Stimulated activated naive CD8-positive, alpha-beta T cell treated with anti-CD3 and anti-CD28 coated beads, Interleukin-15, amount 100 ng/mL, for 72 hours (primary cell): ENCODE measurements at places on chromosomes 3 and 15.

DNA sequence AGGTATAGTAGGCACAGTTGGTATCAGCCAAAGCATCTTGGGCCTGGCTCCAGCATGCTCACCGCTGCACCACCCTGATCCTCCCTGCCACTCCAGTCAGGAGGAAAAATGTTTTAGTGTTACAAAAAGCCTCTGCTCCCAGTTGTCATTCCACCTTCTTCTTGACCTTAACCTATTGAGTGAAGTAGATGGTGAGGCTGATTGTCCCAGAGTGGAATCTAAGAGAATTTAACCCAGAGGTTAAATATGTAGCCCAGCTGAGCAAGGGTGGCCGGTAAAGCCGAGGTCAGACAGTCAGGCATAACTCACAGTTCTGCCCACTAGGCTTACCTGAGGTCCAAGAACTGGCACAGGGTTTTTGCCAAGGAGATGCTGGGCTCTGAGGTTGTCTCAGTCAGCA lies 30.7 kb upstream of the TNIK start:
- no peak for DNase-seq

DNA sequence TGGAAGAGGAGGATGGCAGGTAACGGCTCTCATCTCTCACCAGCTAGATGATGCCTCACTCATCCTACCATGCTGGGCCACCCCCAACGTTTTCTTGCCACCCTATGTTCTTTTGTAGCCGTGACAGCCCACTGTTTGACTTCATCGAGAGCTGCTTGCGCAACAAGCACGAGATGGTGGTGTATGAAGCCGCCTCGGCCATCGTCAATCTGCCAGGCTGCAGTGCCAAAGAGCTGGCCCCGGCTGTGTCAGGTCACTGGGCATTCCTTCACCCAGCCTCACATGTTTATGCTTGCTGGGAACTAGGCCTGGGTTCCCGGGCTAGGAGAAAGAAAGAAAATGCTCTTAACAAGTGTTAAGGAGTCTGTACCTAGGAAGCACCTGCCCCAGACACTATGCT lies 8.2 kb downstream of the COPG1 start:
- no peak for DNase-seq

- DNase-seq = no peak
Observed at GRCh38 chr15:48413304-48413703, 82.1 kb downstream of the DUT start.

DNA sequence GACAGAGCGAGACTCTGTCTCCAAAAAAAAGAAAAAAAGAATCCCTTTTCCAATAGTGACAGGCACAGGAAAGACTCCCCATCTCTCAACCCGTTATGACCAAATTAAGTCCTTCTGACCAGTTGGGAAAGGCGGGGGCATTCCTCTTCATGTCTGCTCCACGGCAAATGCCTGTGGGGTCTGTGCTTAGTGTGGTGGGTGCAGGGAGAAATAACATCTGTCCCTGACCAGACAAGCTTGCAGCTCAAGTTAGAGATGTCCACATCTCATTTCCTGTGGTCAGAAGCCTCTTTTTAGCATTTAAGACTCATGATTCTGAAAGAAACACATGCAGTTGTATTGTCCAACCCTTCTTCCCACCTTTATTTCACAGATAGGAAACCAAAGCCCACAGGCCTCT lies 16.2 kb downstream of the PLA1A start:
- DNase-seq = no peak

DNA sequence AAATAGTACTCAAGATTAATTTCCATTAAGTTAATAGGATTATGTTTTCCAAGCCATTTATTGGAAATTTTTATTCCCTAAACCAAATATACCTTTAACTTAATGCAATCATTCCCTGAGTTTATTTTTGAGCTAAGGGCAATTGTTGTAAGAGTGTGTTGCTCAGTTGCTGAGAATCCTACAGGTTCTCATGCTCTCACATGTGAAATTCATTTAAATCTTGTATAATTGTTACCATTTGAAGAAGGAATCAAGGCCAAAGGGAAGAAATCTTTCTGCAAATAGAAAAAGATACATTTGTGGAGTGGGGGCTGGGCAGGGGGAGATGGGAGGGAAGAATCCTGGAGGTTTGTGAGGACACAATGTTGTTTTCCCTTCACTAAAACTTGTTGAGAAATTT lies 202.7 kb upstream of the STRIT1 start:
- no peak for DNase-seq

- DNase-seq = no peak
Observed at GRCh38 chr3:160475884-160476283, 26.3 kb upstream of the TRIM59 start.

GRCh38 chr3:182739619-182740018 lies 53.7 kb upstream of the ATP11B start:
- no peak for DNase-seq

- no peak for DNase-seq
Observed at GRCh38 chr3:155382396-155383042, 89.0 kb upstream of the STRIT1 start.

DNA sequence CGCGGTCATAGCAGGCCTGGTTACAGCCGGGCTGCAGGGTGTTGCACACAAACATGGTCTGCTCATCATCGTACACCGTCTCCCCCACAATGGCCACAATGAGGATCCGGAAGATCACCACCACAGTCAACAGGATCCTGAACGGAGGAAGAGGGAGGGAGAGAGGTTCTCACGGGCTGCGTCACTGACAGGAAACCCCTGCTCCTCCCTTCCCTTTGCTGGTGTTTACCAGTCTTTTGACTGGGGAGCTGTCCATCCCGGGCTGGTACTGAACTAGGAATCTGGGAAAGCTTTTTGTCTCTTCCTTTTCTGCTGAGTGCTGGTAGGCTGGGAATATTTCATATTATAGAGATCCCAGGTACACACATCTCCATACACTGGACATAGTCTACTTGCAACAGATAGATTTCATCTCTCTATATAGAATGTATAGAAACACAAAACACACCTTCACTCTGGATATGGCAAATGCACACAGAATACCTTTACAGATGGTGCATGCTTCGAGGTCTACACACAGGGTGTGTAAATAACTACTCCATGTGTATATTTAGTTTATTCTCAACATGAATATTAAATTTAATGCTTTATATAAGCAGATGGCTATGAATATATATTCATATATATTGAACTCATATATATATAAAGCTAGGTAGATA lies 1.4 kb downstream of the GJD2 start:
- DNase-seq = no peak

DNA sequence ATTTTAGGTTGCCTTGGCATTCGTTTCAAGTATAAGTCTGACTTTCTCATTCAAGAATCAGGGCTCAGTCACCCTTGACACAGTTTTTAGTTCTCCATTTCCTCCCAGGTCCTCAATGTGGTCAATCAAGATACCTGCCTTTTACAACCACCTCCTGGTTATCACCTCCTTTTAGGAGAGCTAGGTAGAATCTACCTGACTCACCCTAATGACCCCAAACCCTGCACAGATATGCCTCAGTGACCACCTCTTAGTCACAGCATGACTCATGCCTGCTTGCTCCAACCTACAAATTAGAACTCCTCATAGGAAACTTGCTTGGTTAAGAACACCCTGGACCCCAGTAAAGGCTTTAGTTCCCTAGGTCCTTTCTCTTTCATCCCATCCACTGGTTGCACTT lies 22.5 kb downstream of the DMXL2 start:
- DNase-seq = no peak

GRCh38 chr3:124455891-124456290 lies 274.4 kb upstream of the UMPS start:
- no peak for DNase-seq

DNA sequence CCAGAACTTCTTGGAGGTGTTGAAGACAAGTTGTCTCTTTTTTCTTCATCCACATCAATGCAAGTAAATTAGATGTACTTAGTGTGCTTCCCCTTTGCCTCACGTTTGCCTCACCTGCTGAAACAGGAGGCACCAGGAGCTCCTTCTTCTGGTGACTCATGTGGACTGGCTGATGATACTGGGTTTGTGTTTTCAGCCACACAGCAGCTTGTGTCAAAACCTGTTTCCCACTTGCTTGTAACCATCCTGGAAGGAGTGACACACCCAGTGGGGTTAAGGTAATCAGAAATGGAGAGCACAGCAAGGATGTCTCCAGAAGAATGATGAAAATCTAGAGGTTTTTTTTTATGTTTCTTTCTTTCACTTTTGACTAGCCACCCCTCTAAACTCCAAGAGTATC lies 143.3 kb upstream of the RBMS3 start:
- peak; percentile 57 for DNase-seq

GRCh38 chr15:57734860-57735259 lies 28.3 kb downstream of the POLR2M start:
- no peak for DNase-seq

DNA sequence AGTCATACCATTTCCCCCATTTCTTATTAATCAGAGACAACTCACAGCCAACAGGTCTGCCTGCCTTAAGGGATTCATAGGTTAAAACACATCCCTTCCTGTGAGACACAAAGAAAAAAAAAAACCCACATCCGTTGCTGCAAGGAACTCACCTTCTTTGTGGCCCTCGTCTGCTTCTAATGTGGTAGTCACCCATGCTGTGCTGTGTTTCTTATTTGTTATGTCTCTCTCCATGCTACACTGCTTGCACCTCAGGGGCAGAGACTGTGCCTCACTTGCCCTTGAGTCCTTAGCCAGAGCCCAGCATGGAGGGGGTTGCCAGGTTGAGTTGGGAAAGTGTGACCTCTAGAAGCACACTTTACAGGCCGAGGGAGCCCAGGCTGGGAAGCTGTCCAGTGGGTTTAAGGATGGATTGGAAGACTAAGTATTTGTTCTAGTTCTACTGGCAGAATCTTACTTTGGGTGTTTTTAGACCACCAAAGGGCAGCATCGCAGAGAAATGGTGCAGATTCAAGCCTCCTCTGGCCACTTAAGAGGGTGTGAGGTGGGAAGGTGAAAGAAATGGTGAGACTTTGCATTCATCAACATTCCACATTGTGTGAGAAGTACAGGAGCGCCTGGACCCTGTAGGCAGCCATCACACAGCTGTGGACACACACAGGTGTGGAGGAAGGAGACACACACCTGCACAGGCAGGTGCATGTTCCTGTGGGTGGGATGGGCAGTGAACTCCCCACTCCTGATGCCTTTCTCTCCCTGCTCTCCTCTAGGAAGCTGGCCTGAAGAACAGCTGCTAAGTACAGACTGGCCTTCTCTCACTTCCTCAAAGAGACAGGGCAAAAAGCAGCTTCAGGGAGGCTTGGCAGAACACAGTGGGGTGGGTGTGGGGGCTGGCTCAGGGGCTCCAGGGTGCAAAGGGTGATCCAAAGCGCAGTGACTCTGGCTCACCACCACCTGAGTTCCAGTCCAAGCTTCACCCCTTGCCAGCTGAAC lies 48.8 kb downstream of the GLB1 start:
- DNase-seq = peak; percentile 72

DNA sequence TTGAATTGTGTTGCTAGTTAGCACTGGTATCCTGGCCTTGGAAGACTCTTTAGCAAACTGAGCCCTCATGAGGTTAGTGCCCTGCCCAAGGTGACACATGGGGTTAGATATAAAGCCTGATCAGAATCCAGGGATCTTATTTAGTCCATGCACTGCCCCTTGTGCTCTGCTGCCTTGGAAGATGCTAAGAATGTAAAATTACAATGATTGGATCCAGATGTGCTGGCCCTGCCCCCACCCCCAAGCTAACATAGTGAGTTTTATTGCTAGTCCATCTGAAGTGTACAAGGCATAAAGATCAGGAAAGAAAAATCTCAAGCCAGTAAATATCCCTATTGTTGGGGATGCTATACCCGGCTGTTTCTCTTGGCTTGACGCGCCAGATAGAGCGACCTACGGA lies 248.1 kb upstream of the C2CD4B start:
- no peak for DNase-seq

DNA sequence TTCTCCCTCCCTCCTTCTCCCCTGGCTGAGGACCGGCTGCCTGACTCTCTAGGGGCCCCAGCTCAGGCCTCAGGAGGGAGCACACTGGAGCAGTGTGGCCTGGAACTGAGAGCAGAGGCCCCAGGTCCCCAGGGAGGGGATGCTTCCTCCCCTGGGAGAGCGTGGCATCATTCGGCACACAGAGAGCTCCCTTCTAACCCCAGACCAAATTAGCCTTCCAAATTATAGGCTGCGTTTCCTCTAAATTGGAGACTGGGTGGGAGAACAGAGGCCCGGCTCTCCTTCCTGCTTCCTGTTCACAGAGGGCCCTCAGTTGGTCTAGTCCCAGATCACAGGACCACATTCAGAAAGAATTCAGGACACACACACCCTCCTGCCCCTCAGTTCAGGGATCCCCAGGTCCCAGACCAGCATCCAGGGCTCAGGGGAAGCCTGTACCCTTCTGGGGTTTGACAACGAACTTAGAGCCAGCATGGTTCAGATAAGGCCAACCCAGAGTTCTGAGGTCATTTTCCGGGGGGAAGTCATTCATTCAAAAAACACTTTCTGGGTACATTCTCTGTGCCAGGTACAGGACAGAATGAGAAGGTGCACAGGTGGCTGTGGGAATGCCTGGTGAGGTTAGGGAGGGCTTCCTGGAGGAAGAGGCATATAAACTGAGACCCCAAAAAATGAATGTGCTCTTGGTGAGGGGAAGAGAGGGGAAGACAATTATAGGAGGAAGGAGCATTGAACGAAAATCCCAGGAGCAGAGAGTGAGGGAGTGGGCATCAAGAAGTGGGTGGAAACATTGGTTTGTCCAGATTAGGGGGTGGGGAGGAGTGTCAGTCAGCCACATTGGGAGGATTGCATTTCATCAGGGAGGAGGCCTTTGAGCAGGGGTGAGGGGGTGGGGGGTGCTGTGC lies 28.4 kb upstream of the RPL29 start:
- DNase-seq = no peak

GRCh38 chr3:156461889-156462288 lies 93.0 kb downstream of the SSR3 start:
- DNase-seq = no peak

DNA sequence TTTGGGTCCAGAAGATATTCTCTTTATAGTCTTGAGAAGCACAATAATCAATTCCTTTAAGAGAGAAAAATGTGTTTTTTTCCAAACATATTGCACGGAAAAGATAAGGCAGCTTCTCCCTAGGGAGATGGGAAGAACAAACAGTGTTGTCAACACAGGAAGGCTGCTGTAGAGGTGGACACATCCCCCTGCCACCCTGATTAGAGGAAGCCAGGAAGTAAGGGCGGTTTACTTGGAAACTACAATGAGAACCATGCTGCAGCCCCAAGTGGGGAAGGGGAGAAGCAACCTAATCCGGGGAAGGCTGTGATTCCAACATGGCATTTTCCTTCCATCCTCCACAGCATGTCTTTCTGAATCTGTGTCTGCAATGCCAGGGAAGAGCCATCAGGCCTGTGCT lies 256.9 kb upstream of the TGFBR2 start:
- no peak for DNase-seq

DNA sequence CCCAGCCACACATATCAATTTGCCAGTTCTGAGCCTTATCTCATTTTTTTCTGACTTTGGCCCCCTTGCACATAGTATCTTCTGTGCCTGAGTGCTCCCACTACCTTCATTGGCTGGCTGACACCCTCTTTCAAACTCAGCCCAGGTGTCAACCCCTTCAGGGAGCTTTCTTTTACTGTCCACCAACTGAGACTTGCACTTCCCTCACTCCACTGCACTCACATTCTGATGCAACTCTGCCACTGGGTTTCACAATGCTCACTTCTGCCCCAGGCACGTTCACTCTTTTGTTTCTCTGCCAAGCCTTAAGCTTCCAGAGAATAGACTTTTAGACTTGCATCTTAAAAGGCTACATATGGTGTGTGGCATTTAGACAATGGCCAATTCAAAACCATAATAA lies 101.5 kb upstream of the CBLB start:
- no peak for DNase-seq
